K562 (cell line): ENCODE measurements at places on chromosomes 1 and 21. TPM values are rescaled to one million over a fixed set of nuclear protein-coding genes. Genes with fewer than 3 reads are reported as not detected.
A peak's percentile ranks its signal among the peaks of the same experiment; 100 is the strongest.

GMEB1 gene
- polyA plus RNA-seq, result 8.2 and 9.1 TPM in 2 replicates

SPRR1A gene
- polyA plus RNA-seq, result not detected in 2 replicates

GRCh38 chr1:180594723-180595122 lies 36.0 kb downstream of the OVAAL start:
- H3K4me1 ChIP-seq, result peaks cover 4% of the 10 kb centered on the region; the same call in 1 of the 2 replicates
- H3K4me3 ChIP-seq, result no peak overlapping the region
- DNase-seq, result peak; percentile 48
- no peaks in the 10 kb centered on the region for H3K27me3 ChIP-seq
- no peak overlapping the region for H3K27ac ChIP-seq

DNA sequence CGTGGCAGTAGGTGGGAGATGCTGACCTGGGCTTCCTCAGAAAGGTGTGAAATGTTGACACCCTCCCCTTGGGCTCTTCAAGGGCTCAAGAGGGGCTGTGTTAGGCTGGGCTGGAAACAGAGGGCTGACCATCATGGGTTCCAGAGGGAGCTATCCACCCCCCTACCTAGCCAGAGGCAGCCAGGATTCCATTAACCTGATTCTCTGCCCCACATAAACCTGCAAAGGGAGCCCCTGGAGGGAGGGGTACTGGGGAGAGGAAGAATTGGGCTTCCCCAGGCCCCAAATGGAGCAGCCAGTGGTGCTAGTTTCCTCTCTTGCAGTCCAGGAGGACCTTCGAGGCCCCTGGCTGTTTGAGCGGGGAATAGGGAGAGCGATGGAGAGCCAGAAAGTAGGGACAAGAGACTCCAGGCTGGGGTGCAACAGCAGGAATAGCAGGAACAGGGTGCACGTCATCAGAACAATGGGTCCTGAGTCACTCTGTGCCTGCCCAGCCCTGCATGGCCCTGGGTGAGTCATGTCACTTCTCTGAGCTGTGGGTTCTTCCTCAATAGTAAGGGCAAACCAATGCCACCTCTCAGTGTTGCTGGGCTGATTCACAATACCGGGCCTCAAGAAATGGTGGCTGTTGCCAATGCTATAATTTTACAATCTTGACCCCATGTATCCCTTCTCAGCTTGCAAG lies 121.2 kb downstream of the EPHB2 start:
- H3K4me3 ChIP-seq, result no peak overlapping the region
- no peaks in the 10 kb centered on the region for H3K4me1 ChIP-seq
- DNase-seq, result no peak
- H3K27me3 ChIP-seq, result peaks cover 57% of the 10 kb centered on the region

RGS18 gene
- not detected in 2 replicates for polyA plus RNA-seq

DNA sequence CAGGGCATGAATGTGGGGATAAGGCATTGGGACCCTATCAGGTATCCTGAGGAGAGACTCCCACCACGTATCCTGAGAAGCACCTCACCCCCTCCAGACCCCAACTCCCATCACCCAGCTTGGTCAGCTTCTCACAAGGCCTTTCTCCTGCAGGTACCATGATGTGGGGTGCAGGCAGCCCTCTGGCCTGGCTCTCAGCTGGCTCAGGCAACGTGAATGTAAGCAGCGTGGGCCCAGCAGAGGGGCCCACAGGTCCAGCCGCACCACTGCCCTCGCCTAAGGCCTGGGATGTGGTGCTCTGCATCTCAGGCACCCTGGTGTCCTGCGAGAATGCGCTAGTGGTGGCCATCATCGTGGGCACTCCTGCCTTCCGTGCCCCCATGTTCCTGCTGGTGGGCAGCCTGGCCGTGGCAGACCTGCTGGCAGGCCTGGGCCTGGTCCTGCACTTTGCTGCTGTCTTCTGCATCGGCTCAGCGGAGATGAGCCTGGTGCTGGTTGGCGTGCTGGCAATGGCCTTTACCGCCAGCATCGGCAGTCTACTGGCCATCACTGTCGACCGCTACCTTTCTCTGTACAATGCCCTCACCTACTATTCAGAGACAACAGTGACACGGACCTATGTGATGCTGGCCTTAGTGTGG lies 1.3 kb downstream of the GPR3 start:
- no peak overlapping the region for H3K27ac ChIP-seq
- H3K36me3 ChIP-seq, result peaks cover 9% of the 10 kb centered on the region; the same call in 1 of the 3 replicates
- no peak overlapping the region for H3K4me3 ChIP-seq
- peaks cover 8% of the 10 kb centered on the region for H3K4me1 ChIP-seq

GRCh38 chr1:219215477-219215876 lies 41.8 kb downstream of the LYPLAL1 start:
- no peaks in the 10 kb centered on the region for H3K4me1 ChIP-seq
- no peak overlapping the region for H3K4me3 ChIP-seq
- DNase-seq, result no peak

GRCh38 chr1:172980456-172980855 lies 70.3 kb downstream of the TNFSF18 start:
- H3K27me3 ChIP-seq, result no peaks in the 10 kb centered on the region
- H3K4me3 ChIP-seq, result no peak overlapping the region
- DNase-seq, result no peak
- H3K27ac ChIP-seq, result no peak overlapping the region
- no peaks in the 10 kb centered on the region for H3K4me1 ChIP-seq
- no peaks in the 10 kb centered on the region for H3K36me3 ChIP-seq

GRCh38 chr1:163305441-163305840 lies 16.3 kb upstream of the NUF2 start:
- peaks cover 3% of the 10 kb centered on the region; the same call in 1 of the 3 replicates for H3K36me3 ChIP-seq
- H3K4me3 ChIP-seq, result no peak overlapping the region
- no peaks in the 10 kb centered on the region for H3K27me3 ChIP-seq
- H3K4me1 ChIP-seq, result no peaks in the 10 kb centered on the region
- no peak for DNase-seq

DNA sequence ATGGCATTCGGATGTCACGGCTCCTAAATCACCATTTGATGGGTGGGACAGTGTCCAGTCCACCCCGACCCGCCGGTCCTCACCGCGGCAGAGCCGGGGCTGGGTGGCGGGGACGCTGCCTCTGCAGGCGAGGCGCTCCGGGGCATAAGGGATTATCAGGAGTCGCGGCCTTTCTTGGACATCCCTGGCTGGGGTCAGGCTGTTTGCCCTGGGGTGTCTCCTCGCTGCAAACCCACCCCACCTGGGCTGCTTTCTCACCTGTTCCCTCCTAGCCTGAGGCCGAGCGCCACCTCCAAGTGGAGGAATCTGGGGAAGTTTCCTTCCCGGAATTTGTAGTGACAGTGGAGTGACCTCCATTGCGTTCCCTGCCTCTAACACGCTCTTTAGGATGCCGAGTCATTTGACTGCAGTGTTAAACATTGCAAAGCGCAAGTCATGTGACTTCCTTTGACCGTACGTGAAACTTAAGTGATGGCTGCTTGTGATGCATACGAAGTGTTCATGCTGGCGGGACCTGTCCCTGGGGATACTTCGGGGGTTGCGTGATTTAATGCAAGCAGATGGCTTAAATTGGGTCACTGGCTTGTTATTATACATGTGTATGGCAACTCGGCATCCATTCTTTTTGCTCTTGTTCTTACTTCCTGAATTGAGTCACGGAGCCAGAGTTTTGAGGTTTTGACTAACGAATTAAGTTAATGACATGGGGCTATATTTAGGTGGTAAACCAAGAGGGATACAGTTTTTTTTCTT lies 536 bp downstream of the LGALS8 start:
- H3K36me3 ChIP-seq, result peaks cover 22% of the 10 kb centered on the region
- peak overlapping the region; percentile 91 for H3K4me3 ChIP-seq
- no peaks in the 10 kb centered on the region for H3K27me3 ChIP-seq

GRCh38 chr1:76141929-76142328 lies 67.4 kb downstream of the ST6GALNAC3 start:
- H3K4me1 ChIP-seq, result no peaks in the 10 kb centered on the region
- H3K4me3 ChIP-seq, result no peak overlapping the region
- no peaks in the 10 kb centered on the region for H3K27me3 ChIP-seq
- no peak overlapping the region for H3K27ac ChIP-seq
- H3K36me3 ChIP-seq, result no peaks in the 10 kb centered on the region

TMOD4 gene
- polyA plus RNA-seq, result 0.12 and 1.5 TPM in 2 replicates

GRCh38 chr1:93501829-93502369 lies 54.0 kb downstream of the FNBP1L start:
- no peaks in the 10 kb centered on the region for H3K27me3 ChIP-seq
- peaks cover 4% of the 10 kb centered on the region; the same call in 1 of the 2 replicates for H3K4me1 ChIP-seq
